Activated CD4-positive, alpha-beta T cell treated with anti-CD3 and anti-CD28 coated beads, Interleukin-2, amount 50 U/mL, for 24 hours (primary cell): ENCODE measurements at places on chromosomes 4 and X.

DNA sequence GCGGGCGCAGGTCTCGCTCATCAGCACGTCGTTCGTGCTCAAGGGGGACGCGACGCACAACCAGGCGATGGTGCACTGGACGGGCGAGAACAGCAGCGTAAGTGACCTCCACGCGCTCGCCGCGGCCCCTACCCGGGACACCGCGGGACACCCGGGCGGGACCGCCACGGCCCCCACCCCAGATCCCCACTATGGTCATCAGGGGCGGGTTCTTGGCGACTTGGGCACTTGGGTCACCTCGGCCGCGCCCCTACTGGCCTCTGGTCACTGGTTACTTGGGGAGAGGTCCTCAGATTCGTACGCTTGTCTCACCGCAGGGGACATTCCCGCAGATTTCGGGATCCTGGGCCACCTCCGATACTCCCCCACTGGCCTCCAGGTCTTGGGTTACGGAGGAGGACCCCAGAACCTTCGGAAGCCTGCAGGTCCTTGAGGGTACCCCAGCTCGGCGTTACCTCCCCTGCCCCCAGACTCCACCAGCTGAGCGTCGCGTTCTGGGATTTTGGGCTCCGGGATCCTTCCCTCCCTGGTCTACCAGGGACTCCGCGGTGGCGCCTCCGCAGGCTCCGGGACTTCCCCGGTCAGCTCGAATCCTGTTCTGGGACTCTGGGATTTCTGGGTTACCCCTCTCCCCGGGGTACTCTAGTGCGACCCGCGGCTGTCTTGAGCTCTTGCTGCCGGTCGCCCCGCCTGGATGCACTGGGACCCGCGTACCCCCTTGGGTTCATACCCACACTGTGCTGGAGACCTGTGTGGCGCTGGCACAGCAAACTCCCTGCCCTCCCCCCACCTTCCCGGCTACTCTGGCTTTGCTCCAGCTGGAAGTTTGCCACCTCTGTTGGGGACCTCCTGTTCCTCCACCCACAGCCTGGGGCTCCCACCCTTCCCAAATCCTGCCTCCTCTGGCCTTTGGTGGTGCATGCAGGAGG, 956 bp downstream of the SORCS2 start:
- no peak for DNase-seq

GRCh38 chr4:165379678-165380064, 863 bp downstream of the CPE start:
- DNase-seq = no peak

DNA sequence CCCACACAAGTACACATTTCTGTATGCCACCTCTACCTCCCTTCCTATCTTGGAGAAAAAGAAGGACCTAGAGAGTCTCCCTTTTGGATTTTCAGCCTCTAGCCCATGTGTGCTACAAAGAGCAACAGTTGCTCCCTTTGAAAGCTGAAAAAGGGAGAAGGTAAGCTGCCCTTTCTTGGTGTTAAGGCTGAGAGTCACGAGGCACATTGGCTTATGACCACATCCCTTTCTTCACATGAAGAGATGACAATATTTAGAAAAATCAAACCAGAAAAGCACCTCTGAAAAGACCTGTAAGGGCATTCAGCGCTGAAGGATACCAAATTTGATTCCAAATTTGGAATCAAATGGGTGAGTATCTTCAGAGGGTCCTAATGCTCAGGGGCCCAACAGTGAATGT, 6.4 kb upstream of the FGFBP1 start:
- DNase-seq = no peak

GRCh38 chr4:173490817-173491528, 39.1 kb downstream of the HAND2 start:
- no peak for DNase-seq

- DNase-seq = no peak
Observed at GRCh38 chr4:70802928-70803580, 36.6 kb downstream of the GRSF1 start.
